ENCODE measurements at places on chromosomes 11 and 22. TPM values are rescaled to one million over a fixed set of nuclear protein-coding genes. Genes with fewer than 3 reads are reported as not detected.

OR2AG2 gene
- 0.13 TPM for total RNA-seq

XKR3 gene
- not detected for total RNA-seq

C11orf52 gene
- total RNA-seq: 10.5 TPM

NNMT gene
- 245 TPM for total RNA-seq

CUL5 gene
- total RNA-seq: 17.8 TPM

DNA sequence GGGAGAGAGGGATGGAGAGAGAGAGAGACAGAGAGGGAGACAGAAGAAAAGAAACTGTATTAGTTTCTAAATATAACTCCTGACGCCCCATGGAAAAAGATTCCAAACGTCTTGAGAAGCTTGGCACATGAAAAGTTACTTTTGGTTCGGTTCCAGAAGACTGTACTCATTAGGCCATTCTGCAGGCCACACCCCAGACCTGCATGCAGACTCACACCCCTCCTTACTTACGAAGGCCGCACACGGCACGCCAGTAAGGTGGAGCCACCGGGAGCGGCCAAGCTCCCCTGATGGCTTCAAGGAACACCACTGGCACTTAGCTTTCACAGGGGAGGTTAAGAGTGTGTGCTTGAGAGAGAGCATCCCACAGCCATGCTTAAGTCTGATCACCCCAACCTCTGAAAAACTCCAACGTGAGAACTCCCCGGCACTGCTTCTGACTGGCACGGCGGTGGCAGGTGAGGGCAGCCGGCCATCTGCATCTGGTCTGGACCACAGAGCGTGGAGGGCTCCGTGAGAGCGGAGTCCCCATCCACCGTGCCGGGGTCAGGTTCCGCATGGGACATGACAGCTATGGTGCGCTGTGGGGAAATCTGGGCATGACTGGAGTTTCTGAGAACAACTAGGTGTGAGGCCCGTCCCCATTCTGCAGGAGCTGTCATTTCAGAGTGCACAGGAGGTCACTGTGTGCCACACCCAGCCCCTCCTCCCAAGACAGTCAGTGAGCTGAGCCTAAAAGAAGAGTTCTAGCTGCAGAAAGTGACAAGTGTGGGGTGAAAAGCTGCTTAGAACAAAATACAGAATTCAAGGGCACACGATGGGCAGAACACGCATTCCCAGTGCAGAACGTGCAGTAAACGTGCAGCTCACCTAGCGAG is 62.4 kb downstream of the MYH9 start:
- DNase-seq: no peak
- no peaks in the 10 kb centered on the region for H3K27me3 ChIP-seq
- H3K4me3 ChIP-seq: no peak overlapping the region
- peaks cover 89% of the 10 kb centered on the region for H3K4me1 ChIP-seq
- peaks cover 39% of the 10 kb centered on the region for H3K36me3 ChIP-seq
- H3K27ac ChIP-seq: peak overlapping the region; percentile 90

- no peak for DNase-seq
- no peaks in the 10 kb centered on the region for H3K36me3 ChIP-seq
- no peaks in the 10 kb centered on the region for H3K4me1 ChIP-seq
- H3K4me3 ChIP-seq: no peak overlapping the region
- no peaks in the 10 kb centered on the region for H3K27me3 ChIP-seq
- H3K27ac ChIP-seq: no peak overlapping the region
Measured at GRCh38 chr11:17445240-17445795, 31.3 kb downstream of the ABCC8 start.

DNA sequence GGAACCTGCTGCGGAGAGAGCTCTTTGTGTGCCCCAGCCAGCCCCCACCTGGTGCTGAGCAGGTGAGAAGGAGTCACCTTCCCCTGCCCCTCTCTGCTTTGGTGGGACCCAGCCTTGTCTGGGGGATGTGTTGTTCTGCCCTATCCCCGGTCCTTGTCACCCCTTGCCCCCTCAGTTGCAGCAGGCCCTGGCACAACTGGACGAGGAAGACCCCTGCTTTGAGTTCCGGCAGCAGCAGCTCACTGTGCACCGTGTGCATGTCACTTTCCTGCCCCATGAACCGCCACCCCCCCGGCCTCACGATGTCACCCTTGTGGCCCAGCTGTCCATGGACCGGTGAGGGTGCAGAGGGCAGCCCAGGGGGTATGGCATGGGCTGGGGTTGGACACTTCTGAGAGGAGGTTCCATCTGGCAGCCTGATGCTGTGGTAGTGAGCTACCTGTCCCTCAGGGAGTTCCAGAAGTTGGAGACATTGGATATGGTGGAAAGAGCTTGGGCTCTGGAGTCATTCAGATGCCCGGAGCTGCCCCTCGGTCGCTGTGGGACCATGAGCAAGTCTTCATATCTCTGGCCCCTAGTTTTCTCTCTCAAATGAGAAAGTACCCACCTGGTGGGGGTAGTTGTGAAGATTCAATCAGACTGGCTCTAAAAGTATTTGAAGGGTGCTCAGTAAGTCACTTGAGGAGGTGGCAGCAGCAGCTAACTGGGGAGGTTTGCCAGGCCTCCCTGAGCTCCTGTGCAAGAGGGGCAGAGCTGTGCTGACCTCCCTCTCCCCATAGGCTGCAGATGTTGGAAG is 4.3 kb downstream of the LARGE2 start:
- peaks cover under 1% of the 10 kb centered on the region for H3K36me3 ChIP-seq
- H3K27ac ChIP-seq: no peak overlapping the region
- H3K4me1 ChIP-seq: peaks cover 28% of the 10 kb centered on the region
- DNase-seq: no peak

GRCh38 chr22:44355716-44356070 is 42.9 kb upstream of the SHISAL1 start:
- no peak overlapping the region for H3K4me3 ChIP-seq
- no peaks in the 10 kb centered on the region for H3K4me1 ChIP-seq
- no peaks in the 10 kb centered on the region for H3K27me3 ChIP-seq
- H3K36me3 ChIP-seq: no peaks in the 10 kb centered on the region

DNA sequence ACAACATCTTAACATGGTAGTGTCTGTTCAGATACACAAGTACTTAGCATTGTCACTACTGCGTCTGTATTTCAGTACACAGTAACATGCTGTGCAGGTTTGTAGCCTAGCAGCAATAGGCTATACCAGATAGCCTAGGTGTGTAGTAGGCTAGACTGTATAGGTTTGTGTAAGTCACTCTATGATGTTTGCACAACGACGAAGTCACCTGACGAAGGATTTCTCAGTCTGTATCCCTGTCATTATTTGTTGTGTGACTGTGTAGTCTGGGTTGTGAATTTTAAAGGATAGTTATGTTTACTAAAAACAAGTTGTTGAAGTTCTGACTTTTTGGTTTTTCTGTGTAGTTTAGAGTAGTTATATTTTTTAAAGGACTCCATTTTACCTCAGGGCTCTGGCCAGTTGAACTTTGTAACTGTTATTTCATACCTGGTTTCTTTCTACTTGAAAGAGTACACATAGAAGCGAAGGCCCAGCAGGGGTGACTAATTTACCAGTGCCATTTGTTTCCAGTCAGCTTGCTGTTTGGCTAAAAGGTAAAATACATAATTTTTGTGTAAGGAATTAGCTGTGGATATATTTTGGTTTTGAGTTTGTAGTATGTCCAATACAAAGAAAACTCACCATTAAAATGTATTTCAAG is 72.3 kb downstream of the PPP6R3 start:
- H3K27ac ChIP-seq: no peak overlapping the region
- no peak overlapping the region for H3K4me3 ChIP-seq
- H3K36me3 ChIP-seq: no peaks in the 10 kb centered on the region
- H3K27me3 ChIP-seq: no peaks in the 10 kb centered on the region
- peaks cover 23% of the 10 kb centered on the region for H3K4me1 ChIP-seq

- H3K4me3 ChIP-seq: no peak overlapping the region
- DNase-seq: peak; percentile 81
- no peaks in the 10 kb centered on the region for H3K36me3 ChIP-seq
- H3K27me3 ChIP-seq: peaks cover 21% of the 10 kb centered on the region
- H3K27ac ChIP-seq: no peak overlapping the region
- peaks cover 12% of the 10 kb centered on the region for H3K4me1 ChIP-seq
Measured at GRCh38 chr11:119421941-119422808, 797 bp downstream of the THY1 start.

- H3K4me3 ChIP-seq: no peak overlapping the region
- H3K27me3 ChIP-seq: no peaks in the 10 kb centered on the region
- DNase-seq: no peak
- no peak overlapping the region for H3K27ac ChIP-seq
- H3K36me3 ChIP-seq: peaks cover 81% of the 10 kb centered on the region
Measured at GRCh38 chr22:29811377-29811776, 26.7 kb downstream of the ASCC2 start.

- no peaks in the 10 kb centered on the region for H3K36me3 ChIP-seq
- no peak overlapping the region for H3K4me3 ChIP-seq
- H3K4me1 ChIP-seq: no peaks in the 10 kb centered on the region
- no peak for DNase-seq
Measured at GRCh38 chr11:1679881-1680280, 17.1 kb upstream of the KRTAP5-6 start.

DNA sequence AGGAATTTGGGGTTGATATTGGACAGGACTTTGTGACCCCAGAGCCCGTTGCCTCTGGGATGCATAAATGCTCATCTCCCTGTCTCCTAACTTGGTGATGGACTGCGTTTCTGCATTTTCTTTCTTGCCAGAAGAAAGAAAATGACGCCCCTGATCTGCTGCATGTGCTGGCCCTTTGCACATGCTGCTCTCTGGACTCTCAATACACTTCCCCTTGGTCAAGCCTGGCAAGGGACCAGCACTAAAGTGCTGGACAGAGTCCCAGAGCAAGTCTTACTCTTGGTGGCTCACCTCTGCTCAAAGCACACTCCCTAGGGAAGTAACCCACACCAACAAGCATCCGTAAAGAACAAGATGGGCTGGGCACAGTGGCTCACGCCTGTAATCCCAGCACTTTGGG is 40.7 kb downstream of the MYH9 start:
- no peak overlapping the region for H3K4me3 ChIP-seq
- peaks cover 85% of the 10 kb centered on the region for H3K4me1 ChIP-seq
- H3K27me3 ChIP-seq: no peaks in the 10 kb centered on the region
